ENCODE measurements at places on chromosomes 11 and 22.

DNA sequence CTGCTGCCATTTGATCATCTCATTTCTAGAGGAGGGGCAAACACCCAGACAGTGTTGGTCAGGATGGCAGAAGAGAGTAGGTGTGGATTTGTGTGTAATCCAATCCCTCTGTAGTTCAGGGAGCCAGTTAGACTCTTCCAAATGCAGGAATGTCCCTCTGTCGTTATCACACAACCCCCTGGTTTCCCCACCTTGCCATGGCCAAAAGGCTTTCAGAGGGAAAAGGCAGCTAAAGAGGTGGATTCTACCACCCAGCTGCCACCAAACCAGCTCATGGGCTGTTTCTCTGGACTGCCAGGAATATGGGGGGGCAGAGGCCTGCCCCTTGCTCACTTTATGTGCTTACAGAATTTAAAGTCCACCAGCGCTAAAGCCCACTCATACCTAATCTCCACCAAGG lies 18.1 kb downstream of the TSKU start:
- DNase-seq: no peak

DNA sequence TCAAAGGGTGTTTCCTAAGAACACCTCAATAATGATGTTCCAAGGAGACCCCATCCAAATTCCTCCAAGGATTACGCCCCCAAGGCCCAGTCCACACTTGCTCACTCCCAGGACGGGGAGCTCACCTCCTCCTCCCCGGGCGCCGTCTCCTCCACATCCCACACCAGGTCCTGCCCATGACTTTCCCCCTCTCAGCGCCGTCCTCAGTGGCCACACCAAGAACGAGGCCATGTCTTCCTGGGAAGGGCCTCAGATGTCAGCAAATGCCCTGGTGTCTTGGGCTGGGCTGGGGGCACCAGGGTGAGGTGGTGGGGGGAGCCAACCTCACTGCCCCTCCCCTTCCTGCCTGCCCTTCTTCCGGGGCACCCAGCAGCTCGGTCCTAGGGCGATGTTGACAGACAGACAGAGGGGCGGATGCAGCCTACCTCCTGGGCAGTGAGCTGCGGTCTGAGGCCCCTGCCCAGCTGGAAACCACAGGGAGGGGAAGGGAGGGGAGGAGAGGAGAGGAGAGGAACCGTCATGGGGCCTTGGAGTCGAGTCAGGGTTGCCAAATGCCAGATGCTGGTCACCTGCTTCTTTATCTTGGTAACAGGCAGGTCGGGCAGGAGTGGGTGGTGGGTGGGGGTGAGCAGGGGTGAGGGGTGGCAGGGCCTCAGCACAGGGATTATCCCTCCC lies at the start of the genes C11orf21 and TSPAN32:
Gene C11orf21 (minus strand): TSS at position 288 of the 675 bp plus-strand sequence. CDS start 110 bp downstream, at position 178.
Gene TSPAN32 (plus strand): TSS at position 383 of the 675 bp plus-strand sequence. CDS start 137 bp downstream, at position 520.
- peak; percentile 91 for DNase-seq

- no peak for DNase-seq
These were observed 3.3 kb upstream of the ABCG4 start for GRCh38 chr11:119145551-119145950.

DNA sequence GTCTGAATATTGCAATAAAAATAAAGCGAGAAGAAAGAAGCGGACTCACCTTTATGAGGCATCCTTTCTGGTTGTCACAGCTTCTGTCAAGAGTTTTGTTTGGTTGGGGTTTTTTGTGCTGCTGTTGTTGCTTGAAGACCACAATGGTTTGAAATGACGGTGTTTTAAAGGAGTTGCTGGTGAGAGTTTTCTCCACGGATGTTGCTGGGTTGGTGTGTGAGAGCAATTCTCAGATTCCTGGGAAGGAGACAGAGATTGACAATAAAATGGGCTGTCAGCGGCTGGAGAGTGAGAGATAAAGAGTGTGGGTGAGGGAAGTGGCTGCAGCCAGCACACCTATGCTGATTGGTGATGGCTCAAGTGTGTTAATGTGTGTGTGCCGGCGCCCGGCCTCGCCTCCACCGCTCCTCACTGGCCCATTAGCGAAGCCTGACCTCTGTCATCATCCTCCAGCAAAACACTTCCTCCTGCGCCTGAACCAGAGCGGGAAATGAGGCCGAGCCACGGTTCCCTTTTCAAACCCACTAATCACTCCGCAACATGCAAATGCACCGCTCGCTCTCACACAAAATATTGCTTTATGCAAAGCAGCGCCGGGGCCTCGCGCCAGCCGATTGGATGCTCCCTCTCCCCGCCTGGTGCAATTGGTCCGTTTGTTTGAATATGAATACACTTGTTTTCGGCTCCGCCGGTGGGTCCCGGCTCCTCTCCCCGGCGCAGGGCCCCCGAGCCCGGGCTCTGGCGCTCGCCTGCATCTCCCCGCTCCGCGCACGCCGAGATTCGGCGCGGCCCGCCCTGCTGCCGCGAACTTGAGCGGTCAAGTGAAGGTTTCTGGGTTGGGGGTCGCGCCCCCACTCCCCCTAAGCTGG lies at the start of gene PAX6:
Gene PAX6 (minus strand): TSS at position 544 of the 869 bp plus-strand sequence. CDS start 4,911 bp downstream, outside the sequence.
- DNase-seq: peak; percentile 41

DNA sequence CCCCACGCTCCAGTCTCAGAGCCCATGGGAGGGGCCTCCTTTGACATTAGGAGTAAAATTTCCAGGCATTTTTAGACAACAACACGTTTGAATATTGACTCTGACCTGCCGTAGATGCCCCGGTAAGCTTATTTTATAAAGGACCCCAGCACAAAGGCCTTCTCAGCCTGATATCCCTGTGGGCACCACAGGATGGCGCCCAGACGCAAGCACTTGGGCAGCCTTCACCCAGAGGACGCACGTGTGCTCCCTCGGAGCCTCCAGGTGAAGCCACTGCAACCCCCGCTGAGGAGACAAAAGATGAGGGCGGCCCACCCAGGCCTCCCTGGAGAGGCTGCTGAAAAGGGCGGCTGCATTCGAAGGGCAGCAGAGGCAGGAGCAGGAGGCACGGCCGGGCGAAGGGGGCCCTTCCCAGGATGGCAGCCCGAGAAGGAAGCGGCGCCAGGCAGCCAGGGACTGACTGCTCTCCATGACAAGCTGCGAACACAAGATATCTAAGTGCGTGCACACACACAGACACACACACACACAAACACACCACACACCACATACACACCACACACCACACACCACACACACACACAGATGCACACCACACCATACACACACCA lies 15.2 kb upstream of the TH start:
- DNase-seq: no peak

DNA sequence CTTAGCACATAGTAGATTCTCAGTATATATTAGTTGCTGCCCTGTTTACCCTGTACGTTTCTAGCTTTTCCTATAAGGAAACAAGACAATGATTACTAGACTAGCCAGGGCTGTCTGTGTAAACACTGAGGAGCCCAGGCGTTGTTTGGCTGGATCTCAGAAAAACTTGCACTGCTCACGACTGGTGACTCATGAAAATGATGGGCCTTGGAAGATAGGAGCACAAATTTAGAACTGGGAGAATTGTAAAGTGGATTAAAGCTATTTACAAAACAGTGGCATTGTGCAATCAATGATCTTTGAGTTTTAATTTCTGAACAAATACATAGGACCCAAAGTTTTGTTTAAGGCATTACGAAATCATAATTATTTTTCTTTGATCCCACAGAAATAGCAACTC lies 276.9 kb downstream of the FAM76B start:
- DNase-seq: no peak

DNA sequence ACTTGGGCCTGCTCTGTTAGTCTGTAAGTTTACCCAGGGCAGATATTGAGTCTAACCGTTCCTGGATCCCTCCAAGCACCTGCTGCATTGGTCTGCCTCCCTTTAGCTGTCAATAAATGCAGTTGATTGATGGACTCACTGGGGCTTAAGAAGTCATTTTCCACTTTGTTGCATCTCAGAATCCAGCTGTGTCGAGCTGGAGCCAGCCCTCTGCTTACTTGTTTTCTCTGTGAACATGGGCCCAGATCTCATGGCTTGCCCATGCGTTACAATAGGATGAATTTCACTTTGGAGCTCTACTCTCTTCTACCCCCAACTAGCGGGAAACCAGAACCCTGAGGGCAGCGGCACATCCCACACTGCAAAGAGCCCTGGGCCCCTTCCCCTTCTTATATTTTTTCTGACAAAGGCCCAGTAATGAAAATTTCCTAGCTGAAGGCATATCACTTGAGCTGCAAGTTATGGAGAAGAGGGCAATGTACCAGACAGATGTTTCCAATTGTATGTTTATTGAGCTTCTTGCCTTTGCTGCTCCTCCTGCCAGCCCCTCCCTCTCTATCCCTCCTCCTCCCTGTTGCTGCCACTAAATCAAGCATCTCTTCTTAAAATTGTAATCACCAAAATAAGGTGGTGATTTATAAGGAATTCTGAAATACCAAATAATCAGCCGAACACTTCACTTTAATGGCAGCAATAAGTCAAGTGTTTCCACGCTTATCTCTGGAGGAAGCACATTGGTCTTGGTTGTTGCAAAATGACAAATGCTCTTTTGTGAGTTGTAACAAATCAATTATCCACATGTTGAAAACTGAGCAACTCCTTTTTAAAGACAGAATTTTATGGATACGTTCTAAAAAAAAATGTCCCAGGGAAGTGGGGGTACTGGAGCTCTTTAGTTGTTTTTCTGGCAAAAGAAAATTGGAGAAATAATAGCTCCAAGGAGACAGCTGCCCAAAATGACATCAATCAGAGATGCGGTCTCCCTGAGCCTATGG lies 212.3 kb upstream of the ZBED5 start:
- no peak for DNase-seq

DNA sequence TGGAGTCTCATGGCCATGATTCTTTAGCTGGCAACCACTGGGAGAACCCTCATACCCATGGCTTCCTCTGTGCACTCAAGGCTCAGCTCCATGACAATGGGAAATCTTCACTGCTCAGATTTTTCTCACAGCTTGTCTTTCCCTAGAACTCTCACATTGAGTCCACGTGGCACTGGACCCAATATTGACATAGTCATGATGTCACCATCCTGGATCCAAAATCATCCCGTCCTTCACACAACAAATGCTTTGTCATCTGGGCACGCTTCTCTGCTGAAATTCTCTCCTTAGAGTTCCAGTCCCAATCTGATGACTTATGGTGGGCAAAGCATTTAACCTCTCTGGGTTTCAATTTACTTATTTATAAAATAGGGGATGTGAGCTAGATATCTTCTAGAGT lies 37.7 kb upstream of the CD44 start:
- no peak for DNase-seq

GRCh38 chr11:118996926-118997626 lies 862 bp upstream of the CENATAC start:
- no peak for DNase-seq

DNA sequence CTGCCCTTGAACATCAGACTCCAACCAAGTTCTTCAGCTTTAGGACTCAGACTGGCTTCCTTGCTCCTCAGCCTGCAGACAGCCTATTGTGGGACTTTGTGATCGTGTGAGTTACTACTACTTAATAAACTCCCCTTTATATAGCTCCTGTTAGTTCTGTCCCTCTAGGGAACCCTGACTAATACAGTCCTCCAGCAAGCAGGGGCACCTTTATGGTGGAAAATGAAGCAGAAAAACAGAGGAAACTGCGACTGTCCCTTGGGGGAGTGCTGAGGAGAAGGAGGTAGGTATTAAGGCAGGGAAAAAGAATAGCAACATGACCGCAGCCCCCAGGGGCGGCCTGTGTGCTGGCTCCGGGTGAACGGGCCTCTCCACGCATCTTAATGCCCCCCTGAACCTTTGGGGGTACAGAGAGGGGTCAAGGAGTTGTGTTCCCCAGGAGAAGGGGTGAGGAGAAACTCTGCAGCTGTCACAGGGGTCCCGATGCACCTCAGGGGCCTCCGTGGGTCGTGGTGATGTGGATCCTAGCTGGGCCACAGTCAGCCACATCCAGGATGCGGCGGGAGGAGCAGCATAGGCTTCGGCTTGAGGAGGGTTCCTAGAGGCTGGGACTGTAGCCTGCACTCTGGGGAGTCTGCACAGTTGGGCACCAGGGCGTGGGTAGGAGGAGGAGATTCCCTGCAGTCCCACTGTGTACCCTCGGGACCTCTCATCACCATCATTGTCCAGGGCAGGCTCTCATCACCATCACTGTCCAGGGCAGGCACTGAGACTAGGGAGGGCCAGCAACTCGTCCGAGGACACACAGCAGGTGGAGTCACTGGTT lies 34.3 kb downstream of the SHISAL1 start:
- peak; percentile 55 for DNase-seq

DNA sequence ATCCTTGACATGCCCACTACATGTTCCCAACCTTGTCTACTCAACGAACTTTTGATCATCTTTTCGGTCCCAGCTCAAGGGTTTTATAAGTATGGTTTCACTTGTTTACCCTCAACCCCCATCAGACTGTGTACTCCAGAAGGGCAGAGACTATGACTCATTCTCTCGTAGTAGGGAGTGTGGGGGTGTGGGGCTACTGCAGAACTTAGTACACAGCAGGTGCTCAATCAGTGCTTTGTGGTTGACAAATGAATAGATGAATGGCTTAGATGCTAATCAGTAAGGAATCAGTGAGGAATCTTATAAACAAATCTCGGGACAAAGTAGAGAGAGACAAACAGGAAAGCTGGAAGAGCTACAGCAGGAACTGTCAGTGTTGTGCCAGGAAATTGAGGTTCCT lies 151.7 kb upstream of the PLET1 start:
- no peak for DNase-seq

DNA sequence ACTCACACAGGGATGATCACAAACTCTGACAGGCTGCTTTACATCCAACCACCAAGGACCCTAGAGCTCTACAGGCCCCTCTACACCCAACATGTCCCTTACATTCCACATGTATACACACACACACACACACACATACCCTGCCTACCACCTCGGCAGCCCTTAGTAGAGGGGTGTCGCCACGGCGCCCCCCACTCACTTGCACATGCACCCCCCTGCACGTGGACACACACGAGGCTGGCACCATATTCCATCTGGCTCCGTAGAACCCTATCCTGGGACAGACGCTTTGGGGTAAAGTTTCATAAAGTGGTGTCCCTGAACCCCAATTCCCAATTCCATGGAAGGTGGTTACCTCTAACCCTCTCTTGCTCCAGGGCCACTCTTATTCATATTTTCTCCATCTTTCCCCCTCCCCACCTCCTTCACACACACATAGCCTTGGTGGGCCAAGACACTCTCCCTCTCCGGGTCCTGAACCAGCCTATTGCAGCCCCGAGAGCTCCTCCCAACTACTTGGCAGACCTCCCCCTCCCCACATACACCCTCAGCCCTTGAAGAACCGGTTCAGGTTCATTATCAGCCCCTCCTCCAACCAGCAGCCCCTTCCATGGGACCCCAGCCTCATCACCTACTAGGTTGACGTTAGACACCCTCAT lies 809 bp downstream of the PDE2A start:
- DNase-seq: no peak

DNA sequence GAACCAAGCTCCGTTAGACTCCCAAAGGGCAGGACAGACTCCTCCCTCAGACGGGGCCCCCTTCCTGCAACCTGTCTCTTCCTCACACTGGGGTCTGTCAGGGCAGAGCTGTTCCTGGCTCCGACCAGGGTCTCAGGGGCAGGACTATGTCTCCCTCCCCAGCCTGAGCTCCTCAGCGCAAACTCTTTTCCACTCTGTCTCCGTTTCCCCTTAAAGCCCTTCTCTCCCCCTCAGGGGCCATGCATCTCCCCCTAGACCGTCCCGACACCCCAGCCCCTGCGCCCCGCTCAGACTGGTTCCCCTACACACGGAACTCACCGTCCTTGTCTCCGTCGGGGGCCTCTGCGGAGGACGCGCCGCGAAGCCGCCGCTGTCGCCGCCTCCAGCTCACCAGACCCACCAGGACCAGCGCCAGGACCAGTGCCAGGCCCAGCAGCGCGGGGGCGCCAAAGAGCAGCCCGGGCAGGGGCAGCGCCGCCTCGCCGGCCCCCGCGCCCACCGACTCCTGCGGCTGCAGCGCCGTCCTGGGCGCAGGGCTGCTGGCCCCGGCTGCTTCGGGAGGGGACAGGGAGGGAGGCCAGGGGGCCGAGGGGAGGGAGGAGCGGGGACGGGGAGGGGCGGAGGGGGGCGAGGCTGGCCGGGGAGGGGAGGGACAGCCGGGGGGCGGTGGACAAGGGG lies 684 bp downstream of the TNFRSF13C start:
- peak; percentile 59 for DNase-seq

All from left lung (tissue), 14 donors.